Activated T-cell treated with anti-CD3 and anti-CD28 coated beads for 4 hours (primary cell): ENCODE measurements at places on chromosomes 3 and 15.

DNA sequence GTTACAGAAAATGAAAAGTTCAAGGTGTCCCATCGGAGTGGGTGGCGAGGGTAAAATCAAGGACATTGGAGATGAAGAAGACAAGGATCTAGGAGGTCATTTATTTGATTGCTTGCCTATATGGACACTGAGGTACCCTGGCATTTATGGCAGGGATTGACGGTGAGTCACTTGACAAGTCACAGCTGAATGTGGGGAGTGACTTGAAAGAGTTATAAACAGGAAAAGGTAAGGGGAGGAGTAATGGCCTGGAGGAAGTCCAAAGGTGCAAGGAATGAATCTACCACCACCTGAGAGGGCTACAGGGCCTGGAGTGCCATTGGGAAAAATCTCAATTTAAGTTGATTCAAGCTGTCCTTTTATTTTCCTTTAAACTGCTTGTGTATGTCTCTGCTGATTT is 11.8 kb upstream of the SGO1 start:
- no peak for DNase-seq

- DNase-seq = no peak
Measured at GRCh38 chr3:179796421-179796820, 143.6 kb downstream of the USP13 start.

GRCh38 chr3:18481946-18482548 is 56.9 kb upstream of the SATB1 start:
- no peak for DNase-seq

DNA sequence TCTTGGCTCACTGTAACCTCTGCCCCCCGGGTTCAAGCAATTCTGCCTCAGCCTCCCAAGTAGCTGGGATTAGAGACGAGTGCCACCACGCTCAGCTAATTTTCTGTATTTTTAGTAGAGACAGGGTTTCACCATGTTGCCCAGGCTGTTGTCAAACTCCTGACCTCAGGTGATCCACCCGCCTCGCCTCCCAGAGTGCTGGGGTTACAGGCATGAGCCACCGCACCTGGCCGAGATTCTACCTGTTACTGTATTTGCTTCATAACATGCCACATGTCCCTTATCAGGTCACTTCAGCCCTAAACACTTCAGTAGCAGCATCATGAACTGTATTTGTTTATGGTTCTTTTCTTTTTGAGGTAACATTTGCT is 7.5 kb upstream of the LCTL start:
- DNase-seq = no peak

- DNase-seq = no peak
Measured at GRCh38 chr3:170331143-170331542, 26.4 kb upstream of the SKIL start.

- no peak for DNase-seq
Measured at GRCh38 chr3:112653209-112653871, 12.4 kb upstream of the CCDC80 start.

- DNase-seq = no peak
Measured at GRCh38 chr3:152539191-152539764, 270.5 kb downstream of the MBNL1 start.

GRCh38 chr15:64311566-64311965 is 44.4 kb downstream of the CSNK1G1 start:
- no peak for DNase-seq

- no peak for DNase-seq
Measured at GRCh38 chr3:123667784-123668183, 82.9 kb upstream of the HACD2 start.

DNA sequence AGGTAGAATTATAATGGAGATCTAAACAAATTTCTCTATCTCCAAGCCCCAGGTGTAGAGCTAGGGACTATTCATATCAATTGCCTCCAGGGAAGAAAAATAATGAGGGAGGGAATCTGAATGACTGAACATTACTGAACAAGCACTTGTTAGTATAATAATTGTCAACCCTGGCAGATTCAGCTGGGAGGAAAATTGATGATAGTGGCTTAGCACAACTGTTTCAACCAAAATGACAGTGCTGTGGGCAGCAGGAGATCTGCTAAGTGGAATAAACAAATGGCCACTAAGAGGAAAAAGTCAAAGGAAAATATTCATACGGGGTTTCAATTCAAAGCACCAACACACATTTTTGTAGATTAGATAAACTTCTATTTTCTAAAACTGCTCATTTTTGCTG is 294.9 kb upstream of the ZNF385D start:
- DNase-seq = no peak

- DNase-seq = no peak
Measured at GRCh38 chr3:197427021-197427420, 128.6 kb upstream of the DLG1 start.

DNA sequence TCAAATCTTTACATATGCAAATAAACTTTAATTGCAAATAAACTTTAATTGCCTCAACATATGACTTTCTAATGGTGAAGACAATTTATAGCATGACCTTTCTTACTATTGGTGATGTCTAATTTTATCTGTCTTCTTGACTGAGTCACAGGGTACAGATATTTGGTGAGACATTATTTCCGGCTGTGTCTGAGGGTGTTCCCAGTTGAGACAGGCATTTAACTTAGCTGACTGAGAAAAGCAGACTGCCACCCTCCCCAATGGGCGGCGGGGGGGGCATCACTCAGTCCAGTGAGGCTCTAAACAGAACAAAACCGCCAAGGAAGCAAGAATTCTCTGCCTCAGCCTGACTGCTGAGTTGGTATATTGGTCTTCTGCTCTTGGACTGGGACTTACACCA is 160.0 kb downstream of the TBL1XR1 start:
- DNase-seq = no peak

- no peak for DNase-seq
Measured at GRCh38 chr15:78930577-78931388, 14.1 kb downstream of the CTSH start.
